ENCODE measurements at places on chromosomes 2 and 18. TPM values are rescaled to one million over a fixed set of nuclear protein-coding genes. Genes with fewer than 3 reads are reported as not detected.

- H3K4me3 ChIP-seq = no peak overlapping the region
- no peaks in the 10 kb centered on the region for H3K27me3 ChIP-seq
- DNase-seq = no peak
- no peaks in the 10 kb centered on the region for H3K36me3 ChIP-seq
Measured at GRCh38 chr2:128901572-128902391, 583.1 kb upstream of the HS6ST1 start.

GRCh38 chr2:233354971-233355574 lies 779 bp downstream of the DGKD start:
- no peak overlapping the region for H3K27ac ChIP-seq
- H3K27me3 ChIP-seq = no peaks in the 10 kb centered on the region
- H3K4me3 ChIP-seq = peak overlapping the region; percentile 55
- no peaks in the 10 kb centered on the region for H3K36me3 ChIP-seq
- peak; percentile 27 for DNase-seq

- no peak overlapping the region for H3K27ac ChIP-seq
- H3K27me3 ChIP-seq = no peaks in the 10 kb centered on the region
- H3K4me1 ChIP-seq = no peaks in the 10 kb centered on the region
- no peaks in the 10 kb centered on the region for H3K36me3 ChIP-seq
- no peak overlapping the region for H3K4me3 ChIP-seq
Measured at GRCh38 chr18:78922856-78923255, 56.8 kb upstream of the SALL3 start.

GRCh38 chr2:68577183-68577582 lies 66.2 kb upstream of the PROKR1 start:
- H3K4me1 ChIP-seq = no peaks in the 10 kb centered on the region
- H3K4me3 ChIP-seq = no peak overlapping the region
- no peaks in the 10 kb centered on the region for H3K36me3 ChIP-seq
- DNase-seq = no peak
- no peak overlapping the region for H3K27ac ChIP-seq
- H3K27me3 ChIP-seq = no peaks in the 10 kb centered on the region

GRCh38 chr18:6486764-6487426 lies 72.2 kb upstream of the L3MBTL4 start:
- H3K4me3 ChIP-seq = no peak overlapping the region
- H3K36me3 ChIP-seq = no peaks in the 10 kb centered on the region
- no peak for DNase-seq

DNA sequence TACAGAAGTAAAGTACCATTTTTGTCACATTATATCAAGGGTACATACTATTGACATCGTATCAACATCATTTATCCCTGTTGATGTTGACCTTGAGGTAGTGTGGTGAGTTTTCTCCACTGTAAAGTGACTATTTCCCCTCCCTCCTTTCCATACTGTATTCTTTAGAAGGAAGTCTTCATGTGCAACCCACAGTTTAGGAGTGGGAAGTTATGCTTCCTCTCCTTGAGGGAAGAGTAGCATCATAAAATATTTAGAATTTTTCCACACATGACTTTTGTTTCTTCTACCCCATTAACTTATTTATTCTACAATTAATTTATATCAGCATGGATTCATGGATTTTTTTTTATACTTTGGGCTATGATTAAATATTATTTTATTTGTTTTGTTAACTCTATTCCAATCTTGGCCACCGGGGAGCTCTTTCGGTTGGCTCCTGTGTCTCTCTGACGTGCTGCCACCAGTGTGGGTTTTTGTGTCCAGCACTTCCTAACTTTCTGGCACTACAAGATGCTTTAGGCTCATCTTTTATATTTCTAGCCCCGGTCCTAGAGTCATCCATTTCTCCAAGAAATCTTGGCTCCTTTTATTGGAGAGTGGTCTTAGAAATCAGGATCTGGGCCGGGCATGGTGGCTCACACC lies 19.0 kb downstream of the AQP12B start:
- H3K36me3 ChIP-seq = no peaks in the 10 kb centered on the region
- H3K4me3 ChIP-seq = no peak overlapping the region
- no peaks in the 10 kb centered on the region for H3K4me1 ChIP-seq
- DNase-seq = no peak
- H3K27me3 ChIP-seq = peaks cover 5% of the 10 kb centered on the region

- no peak for DNase-seq
- no peaks in the 10 kb centered on the region for H3K27me3 ChIP-seq
- H3K36me3 ChIP-seq = no peaks in the 10 kb centered on the region
- no peak overlapping the region for H3K4me3 ChIP-seq
- no peaks in the 10 kb centered on the region for H3K4me1 ChIP-seq
Measured at GRCh38 chr2:190136259-190136658, 73.7 kb upstream of the MSTN start.

- no peaks in the 10 kb centered on the region for H3K27me3 ChIP-seq
- no peak overlapping the region for H3K27ac ChIP-seq
- no peaks in the 10 kb centered on the region for H3K4me1 ChIP-seq
- no peak overlapping the region for H3K4me3 ChIP-seq
- H3K36me3 ChIP-seq = no peaks in the 10 kb centered on the region
Measured at GRCh38 chr18:57025540-57025939, 121.3 kb upstream of the BOD1L2 start.

DNA sequence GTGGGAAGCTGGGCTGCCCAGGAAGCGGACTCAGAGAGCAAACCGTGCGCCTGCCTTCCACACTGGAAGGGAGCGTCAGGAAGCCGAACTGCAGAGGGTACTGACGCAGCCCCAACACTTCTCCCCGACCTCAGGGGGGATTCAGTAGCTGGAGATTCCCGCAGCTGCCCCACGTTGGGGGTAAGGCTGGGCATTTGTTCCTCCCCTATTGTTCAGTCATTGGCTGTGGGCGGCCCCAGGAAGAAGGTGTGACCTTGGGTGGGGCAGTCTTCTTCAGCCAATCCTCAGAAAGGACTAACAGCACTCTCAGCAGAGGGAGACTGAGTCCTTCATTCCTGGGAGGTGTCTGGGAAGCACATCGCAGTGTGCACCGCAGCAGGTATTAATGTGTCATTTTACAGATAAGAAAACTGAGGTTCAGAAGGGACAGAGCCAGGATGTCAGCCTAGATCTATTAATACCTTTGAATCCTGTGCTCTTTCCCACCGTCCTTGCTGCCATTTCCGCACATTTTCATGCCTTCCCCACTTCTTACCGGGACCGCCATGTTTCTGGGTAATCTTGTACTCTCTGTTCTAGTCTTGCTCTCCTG lies 12.1 kb upstream of the C18orf32 start:
- peaks cover 5% of the 10 kb centered on the region for H3K27me3 ChIP-seq
- no peak overlapping the region for H3K4me3 ChIP-seq
- H3K27ac ChIP-seq = no peak overlapping the region
- no peaks in the 10 kb centered on the region for H3K36me3 ChIP-seq
- H3K4me1 ChIP-seq = no peaks in the 10 kb centered on the region
- no peak for DNase-seq

- no peak for DNase-seq
- no peak overlapping the region for H3K4me3 ChIP-seq
- no peak overlapping the region for H3K27ac ChIP-seq
- H3K27me3 ChIP-seq = no peaks in the 10 kb centered on the region
Measured at GRCh38 chr2:3005859-3006501, 371.6 kb downstream of the EIPR1 start.

- peaks cover 3% of the 10 kb centered on the region for H3K4me1 ChIP-seq
- no peak for DNase-seq
- no peaks in the 10 kb centered on the region for H3K36me3 ChIP-seq
Measured at GRCh38 chr18:11316546-11316945, 167.2 kb upstream of the PIEZO2 start.

GRCh38 chr2:220455351-220455990 lies 828.0 kb downstream of the SLC4A3 start:
- no peak for DNase-seq
- H3K4me3 ChIP-seq = no peak overlapping the region
- H3K27ac ChIP-seq = no peak overlapping the region
- no peaks in the 10 kb centered on the region for H3K36me3 ChIP-seq
- H3K4me1 ChIP-seq = no peaks in the 10 kb centered on the region

DNA sequence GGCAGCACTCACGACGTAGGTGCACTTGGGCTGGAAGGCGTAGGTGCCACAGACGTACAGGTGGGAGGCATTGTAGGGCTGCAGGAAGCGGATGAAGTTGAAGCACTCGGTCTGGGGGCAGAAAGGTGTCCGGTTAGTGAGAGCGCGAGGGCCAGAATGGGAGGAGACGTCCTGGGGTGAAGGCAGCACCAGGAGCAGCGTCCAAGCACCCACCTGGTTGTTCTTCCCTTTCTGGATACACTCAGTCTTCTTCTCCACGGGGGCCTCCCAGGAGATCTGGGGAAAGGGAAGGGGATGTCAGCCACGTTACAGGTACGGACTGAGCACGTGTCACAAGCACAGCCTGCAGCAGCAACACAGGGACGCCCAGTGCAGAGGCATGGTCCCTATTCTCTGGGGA lies 4.2 kb downstream of the SEMA4C start:
- peaks cover 1% of the 10 kb centered on the region for H3K27me3 ChIP-seq
- DNase-seq = no peak
- peaks cover 41% of the 10 kb centered on the region for H3K36me3 ChIP-seq

- no peak overlapping the region for H3K4me3 ChIP-seq
- no peak overlapping the region for H3K27ac ChIP-seq
- no peaks in the 10 kb centered on the region for H3K4me1 ChIP-seq
- DNase-seq = no peak
Measured at GRCh38 chr18:25180973-25181548, 170.9 kb downstream of the ZNF521 start.

The FBXO48 gene
- polyA plus RNA-seq = 0.65 TPM

The TCF23 gene
- polyA plus RNA-seq = not detected

The INPP5D gene
- 0.01 TPM for polyA plus RNA-seq

The MRPS5 gene
- 52.7 TPM for polyA plus RNA-seq

The CXXC1 gene
- 19.4 TPM for polyA plus RNA-seq

The MYL1 gene
- not detected for polyA plus RNA-seq

The DYSF gene
- 0.67 TPM for polyA plus RNA-seq

The MREG gene
- polyA plus RNA-seq = 2.4 TPM

The ITGAV gene
- polyA plus RNA-seq = 121 TPM

The FBLN7 gene
- polyA plus RNA-seq = 5.1 TPM

The NCL gene
- polyA plus RNA-seq = 73.5 TPM

The CSRNP3 gene
- polyA plus RNA-seq = 1.1 TPM

The EFHD1 gene
- polyA plus RNA-seq = 0.09 TPM

The CXCR1 gene
- polyA plus RNA-seq = not detected
